Stimulated activated CD4-positive, alpha-beta T cell treated with anti-CD3 and anti-CD28 coated beads, Interleukin-2, amount 100 ng/mL, for 24 hours (primary cell): ENCODE measurements at places on chromosomes 2 and 18.

GRCh38 chr18:55338978-55339650, 248.9 kb downstream of the TCF4 start:
- DNase-seq: no peak

- no peak for DNase-seq
Observed at GRCh38 chr2:192206399-192206798, 11.7 kb upstream of the TMEFF2 start.

GRCh38 chr2:223585666-223586065, 16.5 kb downstream of the SCG2 start:
- DNase-seq: no peak

DNA sequence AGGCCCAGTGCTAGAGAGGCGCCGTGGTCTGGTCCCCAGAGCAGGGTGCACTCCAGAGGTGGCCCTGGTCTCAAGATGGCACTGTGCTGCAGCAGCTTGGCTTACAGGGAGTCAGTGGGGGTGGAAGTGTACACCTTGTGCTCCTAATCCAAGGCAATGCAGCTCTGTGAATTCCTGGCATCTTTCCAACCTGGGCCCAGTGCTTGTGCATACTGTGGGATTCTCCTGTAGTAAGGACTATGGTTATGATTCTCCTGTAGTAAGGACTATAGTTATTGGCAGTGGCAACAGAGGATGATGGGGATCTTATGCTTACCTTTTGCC, 616.7 kb upstream of the REG3G start:
- DNase-seq: no peak

DNA sequence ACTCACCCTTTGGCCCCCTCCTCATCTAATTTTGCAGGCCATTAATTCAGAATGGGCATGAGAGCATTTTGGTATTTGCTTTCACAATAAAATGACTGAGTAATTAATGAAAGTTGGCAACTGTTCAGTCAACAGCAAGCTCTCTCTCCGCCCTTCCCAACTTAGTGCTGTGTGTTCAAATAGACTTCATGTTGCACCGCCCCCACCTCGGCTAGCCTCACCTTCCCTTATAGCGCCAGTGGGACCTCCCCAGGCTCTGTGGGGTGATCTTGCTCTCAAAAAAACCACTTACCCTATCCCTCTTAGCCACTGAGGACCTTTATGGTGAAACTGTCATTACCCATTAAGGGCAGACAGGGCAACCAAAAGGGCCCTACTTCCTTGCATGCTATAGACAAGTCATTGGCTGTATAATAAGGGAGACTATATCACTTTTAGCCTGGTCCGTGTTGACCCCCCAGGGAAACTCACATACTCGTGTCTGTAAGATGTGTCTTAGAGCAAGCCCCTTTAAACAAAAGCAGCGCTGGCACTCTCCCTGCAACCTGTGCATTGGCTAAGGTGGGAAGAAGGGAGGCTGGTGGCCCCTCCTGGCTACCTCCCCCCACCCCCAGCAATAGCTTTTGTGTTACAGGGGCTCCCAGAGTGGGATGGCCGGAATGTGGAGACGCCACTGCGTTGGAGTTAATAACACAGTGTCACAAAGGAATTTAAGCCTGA, 15.2 kb downstream of the EN1 start:
- DNase-seq: no peak

- DNase-seq: no peak
Observed at GRCh38 chr2:41377837-41378236, 670.0 kb upstream of the PKDCC start.

GRCh38 chr2:209511637-209512036, 87.8 kb downstream of the MAP2 start:
- DNase-seq: no peak

- DNase-seq: no peak
Observed at GRCh38 chr2:49270091-49270490, 115.8 kb upstream of the FSHR start.

- no peak for DNase-seq
Observed at GRCh38 chr18:54968807-54969206, 9.5 kb upstream of the CCDC68 start.

DNA sequence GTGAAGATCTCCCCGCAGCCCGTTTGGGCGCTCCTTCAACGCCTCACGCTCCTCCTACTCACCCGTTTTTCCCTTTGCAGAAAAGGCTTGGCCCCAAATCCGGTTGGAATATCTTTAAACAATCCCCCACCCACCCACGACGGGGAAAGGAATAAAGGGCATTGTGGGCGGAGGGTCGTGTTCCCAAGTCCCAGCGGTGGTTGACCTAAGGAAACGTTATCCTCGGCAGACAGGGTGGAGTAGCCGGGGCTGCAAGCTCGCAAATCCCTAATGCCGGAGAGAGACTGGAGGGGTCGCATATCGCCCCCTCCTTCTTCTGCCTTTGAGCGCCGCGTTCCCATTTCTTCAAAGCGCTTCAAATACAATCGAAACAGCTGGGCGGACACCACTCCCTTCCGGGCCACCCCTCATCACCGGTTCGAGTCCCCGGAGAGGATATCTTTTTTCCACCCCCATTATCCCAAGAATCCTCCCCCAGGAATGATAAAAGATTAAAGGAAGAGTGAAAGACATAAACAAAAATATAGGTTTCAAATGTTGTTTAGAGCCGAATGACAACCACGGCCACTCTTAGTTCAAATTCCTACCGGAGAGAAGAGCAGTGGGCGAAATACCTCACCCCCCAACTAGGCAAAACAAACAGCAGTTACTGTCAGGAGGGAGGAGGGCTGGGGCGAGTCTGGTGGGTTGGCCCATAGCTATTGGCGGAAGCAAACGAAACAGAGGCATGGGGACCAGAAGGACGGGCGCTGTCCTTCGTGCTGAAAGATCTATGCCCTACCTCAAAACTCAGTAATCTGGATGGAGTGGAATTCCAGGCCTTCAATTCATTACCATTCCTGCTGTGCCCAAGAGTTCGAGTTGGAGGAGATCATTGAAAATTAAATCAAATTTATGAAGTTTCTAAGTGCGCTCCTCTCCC, 2.8 kb upstream of the GAD1 start:
- no peak for DNase-seq

DNA sequence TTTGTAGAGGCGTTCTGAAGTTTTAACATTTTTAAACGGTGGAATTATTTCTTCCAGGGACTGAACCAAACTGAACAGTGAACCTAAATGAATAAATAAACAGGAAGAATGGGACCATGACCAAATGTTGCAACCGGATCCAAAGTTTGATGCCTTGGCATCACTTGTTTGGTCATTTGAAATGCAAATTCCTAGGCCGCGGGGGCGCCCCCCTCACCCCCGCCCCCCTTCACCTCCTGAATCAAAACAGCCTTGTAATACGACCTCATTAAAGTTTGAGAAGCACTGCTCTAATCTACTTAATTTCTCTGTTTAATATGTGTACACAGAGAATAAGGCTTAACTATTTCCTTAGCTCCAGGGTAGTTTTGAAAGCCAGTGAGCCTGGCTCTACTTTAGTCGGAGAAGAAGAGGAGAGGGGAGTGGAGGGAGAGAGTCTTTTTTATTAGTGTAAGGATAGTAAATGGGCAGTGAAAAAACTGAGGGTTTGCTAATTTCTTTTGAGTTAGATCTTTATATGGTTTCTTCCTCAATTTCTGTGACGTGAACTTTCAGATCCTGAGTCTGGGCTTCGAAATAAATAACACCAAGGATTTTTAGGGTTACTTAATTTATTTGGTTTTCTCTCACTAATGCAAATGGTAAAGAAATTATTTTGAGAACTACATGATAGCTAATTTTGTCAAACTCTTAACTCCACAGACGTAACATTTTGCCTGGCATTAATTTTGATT, 5.7 kb downstream of the C2orf80 start:
- no peak for DNase-seq

- peak; percentile 91 for DNase-seq
Observed at GRCh38 chr2:28594332-28595108, 98.7 kb downstream of the PLB1 start.

GRCh38 chr2:85468096-85468703, 49.7 kb downstream of the SH2D6 start:
- no peak for DNase-seq

DNA sequence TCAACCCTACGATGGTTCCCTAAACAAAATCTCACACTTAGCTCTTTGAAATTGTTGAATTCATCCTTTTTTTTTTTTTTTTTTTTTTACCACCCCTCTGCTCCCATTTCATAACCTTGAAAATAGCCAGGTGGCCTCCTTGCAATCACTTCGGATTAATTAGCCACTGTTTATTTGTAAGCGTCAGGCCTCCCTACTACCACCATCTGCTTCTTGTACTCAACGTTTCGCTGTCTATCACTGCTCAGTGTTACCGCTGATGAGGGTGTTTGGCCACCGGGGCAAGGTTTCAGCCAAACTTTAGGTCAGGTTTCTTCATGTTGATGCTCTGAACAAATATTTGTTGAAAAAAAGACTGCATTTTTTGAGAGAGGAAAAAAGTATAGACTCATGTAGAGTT, 183.2 kb downstream of the EPHA4 start:
- no peak for DNase-seq

- DNase-seq: no peak
Observed at GRCh38 chr2:37779611-37780386, 108.4 kb upstream of the CDC42EP3 start.

DNA sequence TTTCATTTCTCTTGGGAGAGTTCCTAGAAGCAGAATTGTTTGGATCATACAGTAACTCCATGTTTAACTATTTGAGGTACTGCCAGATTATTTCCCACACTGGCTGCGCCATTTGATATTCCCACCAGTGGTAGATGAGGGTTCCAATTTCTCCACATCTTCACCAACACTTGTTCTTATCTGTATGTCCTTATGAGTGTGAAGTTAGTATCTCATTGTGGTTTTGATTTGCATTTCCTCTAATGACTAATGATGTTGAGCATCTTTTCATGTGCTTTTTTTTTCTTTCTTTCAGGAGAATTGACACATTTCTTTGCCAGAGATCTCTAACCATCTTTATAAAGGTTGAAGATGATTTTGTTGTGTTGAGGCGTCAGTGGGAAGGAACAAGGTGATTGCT, 4.1 kb upstream of the MGAT5 start:
- no peak for DNase-seq

DNA sequence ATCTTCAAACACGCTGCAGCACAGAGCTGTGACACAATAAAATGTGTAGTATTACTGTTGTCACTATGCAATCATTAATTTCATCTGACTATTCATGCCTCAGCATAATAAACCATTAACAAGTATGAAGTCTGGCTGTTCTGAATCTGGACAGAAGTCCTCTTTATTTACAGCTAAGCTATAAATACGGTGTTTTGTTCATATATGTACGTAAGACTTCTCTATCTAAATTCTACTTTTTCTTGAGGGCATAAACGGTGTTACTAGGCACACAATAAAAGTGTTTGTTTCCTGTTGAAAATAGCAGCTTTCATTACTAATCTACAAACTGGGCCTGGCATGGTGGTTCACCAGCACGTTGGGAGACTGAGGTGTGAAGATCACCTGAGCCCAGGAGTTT, 443.8 kb downstream of the NCKAP5 start:
- DNase-seq: no peak

DNA sequence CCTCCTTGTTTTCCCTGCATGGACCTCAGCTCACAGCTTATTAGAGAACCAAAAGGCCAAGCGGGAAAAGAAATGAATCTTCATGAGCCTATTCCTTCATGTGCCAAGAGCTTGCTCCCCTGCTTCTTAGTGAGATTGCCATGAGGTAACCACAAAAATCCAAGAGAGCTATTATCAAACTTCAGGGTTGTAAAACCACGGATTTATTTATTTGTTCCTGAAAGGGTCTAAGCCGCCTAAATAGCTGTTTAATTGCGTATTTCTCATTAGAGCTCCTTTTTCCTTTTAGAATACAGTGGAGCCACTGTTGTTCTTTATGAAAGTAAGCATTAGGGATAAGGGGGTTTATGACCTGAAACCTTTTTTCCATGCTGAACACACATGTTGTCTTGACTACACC, 58.0 kb downstream of the SRD5A2 start:
- no peak for DNase-seq
